GM12892 (cell line): ENCODE measurements at places on chromosomes 1 and 21.

- no peak for DNase-seq
Observed at GRCh38 chr21:32020564-32020963, 147.7 kb downstream of the HUNK start.

GRCh38 chr1:228339059-228339704, 67.5 kb downstream of the TRIM11 start:
- no peak for DNase-seq

GRCh38 chr1:151342569-151342968, 4.5 kb downstream of the RFX5 start:
- no peak for DNase-seq

- no peak for DNase-seq
Observed at GRCh38 chr1:217562229-217562878, 68.5 kb downstream of the GPATCH2 start.

DNA sequence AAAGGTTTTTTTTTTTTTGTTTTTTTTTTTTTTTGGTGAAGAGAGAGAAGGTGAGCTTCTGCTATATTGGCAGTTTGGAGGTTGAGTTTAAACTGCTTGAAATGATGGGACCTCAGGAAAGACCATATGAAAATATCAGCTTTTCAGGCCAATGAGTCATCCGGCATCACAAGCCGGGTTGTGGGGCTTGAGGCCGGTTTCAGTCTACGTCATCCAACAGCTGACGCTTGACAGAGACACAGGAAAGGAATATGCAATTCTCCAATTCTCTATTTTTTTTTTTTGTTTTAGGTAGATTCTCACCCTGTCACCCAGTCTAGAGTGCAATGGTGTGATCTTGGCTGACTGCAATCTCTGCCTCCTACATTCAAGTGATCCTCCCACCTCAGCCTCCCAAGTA, 52.4 kb downstream of the KCNJ6 start:
- no peak for DNase-seq

DNA sequence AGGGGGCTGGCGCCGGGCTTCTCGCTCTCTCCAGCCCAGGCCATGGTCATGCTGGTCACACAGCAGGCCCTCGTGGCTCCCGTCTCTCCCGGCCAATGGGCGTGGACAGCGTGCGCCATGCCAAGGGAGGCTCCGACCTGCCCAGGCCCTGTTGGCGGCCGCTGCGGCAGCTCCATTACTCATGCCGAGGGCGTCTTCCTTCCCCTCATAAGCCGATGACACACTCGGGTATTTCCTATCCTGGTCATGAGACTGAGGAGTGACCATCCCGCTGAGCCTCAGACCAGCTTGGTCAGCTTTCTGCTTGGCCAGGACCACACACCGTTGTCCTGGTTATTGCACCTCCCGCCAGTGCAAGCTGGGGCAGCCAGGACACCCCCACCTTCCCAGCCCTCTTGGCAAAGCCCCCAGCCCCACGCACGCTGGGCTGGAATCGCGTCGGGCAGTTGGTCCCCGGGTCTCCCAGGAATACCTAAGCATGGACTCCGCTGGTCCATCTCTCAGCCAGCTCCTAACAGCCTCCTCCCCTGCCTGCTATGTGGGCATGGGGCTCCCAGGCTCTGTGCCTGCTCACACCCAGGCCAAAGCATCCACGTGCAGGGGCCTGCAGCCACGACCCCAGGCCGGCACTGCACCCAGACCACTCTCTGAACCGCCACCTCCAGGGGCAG, 49.8 kb downstream of the ARHGEF16 start:
- no peak for DNase-seq

DNA sequence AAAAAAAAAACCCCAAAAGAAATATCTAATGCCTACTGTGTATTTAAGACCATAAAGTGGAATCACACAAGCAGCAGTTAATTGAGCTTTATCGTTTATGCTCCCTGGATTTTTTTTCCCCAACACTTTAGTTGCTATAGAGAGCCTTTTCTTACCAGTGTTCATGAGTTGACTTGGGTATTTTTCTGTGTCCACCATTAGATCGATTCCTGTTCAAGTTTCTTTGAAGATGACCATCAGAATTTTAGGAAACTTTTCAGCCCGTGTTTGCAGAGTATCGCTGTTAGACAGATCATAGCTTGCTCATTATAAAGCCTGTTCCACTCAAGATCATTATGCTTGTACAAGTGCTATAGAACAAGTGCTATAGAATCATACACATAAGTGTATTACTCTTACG, 1.5 kb downstream of the RALGPS2 start:
- no peak for DNase-seq

- no peak for DNase-seq
Observed at GRCh38 chr1:3771108-3772026, 1.2 kb upstream of the SMIM1 start.

- DNase-seq: no peak
Observed at GRCh38 chr1:205344066-205344928, 12.4 kb downstream of the KLHDC8A start.

- DNase-seq: no peak
Observed at GRCh38 chr1:44366371-44366975, 11.4 kb upstream of the ERI3 start.

DNA sequence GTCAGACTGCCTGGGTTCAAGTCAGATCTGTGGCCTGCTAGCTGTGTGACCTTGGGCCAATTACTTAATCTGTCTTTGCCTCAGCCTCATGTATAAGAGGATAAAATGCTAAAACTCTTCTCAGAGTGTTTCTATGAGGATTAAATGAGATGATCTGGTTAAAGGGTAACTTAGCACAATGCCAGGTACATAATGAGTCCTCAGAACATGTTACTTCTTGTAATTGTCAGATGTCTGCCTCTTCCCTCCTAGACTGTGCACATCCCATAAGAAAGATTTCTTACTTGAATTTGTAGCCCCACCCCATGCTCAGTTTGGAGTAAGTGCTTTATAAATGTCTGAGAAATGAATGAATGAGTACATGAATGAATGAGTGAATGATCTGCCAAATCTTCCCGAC, 34.6 kb upstream of the HIVEP3 start:
- DNase-seq: no peak

- no peak for DNase-seq
Observed at GRCh38 chr1:162384601-162385279, 3.2 kb downstream of the C1orf226 start.

DNA sequence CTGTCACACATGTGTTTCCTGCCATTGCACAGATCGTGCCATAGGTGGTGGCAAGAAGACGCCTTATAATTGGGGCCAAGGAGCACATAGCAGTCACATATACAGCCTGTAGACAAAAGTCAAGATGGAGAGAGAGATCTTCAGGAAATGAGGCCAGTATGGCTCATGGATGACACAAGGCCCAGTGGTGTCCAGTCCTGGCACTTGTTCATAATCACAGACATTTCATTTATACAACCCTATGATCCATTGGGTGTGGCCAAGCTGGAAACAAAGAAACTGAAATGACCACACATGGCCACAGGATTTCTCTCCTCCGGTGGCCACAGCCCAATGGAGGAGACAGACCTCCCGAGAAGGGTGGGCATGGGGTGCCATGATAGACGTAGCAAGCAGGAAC, 78.5 kb upstream of the KAZN start:
- no peak for DNase-seq

DNA sequence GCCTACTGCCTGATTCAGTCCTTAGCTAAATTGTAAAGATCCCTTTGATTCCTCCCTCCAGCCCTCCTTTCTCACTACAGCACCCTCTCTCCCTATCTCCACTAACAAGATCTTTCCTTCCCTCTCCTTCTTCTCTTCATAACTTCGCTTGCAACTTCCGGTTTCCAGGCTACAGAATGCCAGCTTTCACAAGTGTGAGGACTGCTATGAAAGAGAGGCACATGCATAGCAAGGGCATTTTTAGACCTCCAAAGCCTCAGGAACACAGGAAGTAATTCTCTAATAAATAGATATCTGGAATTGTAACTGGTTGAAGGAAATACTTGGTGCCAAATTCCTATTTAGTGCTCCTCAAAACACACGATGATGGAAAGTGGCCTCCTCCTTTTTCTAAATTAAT, 196.7 kb downstream of the HLX start:
- DNase-seq: no peak

DNA sequence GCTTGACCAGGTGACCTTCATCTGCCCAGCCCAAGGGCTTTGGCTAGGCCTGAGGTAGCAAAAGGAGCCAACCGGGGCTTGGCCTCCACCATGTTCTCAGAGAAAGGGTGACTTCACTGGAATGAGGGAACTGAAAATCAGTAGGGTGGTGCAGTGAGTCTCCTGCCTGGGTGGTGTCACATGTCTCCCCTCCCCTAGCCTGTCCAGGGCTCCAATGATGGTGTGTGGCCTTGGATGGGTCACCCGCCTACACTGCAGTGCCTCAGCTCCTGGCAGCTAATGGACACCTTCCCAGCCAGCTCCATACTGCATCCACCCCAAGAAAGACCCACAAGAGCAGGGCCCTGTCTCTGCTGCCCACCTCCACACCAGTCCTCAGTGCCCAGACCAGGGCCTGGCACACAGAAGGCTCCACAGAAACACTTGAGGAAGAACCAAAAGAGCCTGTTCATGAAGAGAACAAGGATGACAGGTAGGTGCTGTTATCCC, 678.7 kb downstream of the MATN1 start:
- DNase-seq: no peak

DNA sequence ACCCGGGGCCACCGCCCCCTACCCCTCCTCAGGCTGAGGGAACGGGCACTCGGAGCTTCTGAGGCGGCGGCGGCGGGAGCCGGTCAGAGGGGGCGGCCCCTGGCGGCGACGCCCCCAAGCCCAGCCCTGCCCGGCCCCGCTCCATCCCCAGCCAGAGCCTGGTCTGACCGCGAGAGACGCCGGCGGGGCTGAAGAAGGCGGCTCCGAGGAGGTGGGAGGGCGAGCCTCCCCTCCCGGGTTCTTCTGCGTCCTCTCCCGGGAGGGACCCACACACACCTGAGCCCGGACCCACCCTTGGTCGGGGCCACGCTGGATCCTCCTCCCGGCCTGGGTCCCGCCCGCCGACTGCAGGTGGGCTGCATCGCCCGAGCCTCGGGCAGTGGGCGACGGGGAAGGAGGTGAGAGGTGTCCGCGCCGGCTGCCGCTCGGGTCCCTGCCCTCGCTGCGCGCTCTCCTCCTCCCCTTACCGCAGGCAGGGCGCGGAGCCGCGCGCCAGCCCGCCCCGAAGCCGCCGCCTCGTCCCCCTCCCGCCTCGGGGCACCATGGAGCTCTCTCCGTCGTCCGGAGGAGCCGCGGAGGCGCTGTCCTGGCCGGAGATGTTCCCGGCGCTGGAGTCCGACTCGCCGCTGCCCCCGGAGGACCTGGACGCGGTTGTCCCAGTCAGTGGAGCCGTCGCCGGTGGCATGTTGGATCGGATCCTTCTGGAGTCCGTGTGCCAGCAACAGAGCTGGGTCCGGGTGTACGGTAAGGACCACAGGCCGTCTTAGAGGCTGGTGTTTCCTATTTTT, at the start of gene RASAL2:
Gene RASAL2 (plus strand): TSS at position 154 of the 788 bp plus-strand sequence. CDS start 389 bp downstream, at position 543.
- peak; percentile 43 for DNase-seq

- no peak for DNase-seq
Observed at GRCh38 chr1:71049951-71050598, 2.5 kb upstream of the PTGER3 start.

DNA sequence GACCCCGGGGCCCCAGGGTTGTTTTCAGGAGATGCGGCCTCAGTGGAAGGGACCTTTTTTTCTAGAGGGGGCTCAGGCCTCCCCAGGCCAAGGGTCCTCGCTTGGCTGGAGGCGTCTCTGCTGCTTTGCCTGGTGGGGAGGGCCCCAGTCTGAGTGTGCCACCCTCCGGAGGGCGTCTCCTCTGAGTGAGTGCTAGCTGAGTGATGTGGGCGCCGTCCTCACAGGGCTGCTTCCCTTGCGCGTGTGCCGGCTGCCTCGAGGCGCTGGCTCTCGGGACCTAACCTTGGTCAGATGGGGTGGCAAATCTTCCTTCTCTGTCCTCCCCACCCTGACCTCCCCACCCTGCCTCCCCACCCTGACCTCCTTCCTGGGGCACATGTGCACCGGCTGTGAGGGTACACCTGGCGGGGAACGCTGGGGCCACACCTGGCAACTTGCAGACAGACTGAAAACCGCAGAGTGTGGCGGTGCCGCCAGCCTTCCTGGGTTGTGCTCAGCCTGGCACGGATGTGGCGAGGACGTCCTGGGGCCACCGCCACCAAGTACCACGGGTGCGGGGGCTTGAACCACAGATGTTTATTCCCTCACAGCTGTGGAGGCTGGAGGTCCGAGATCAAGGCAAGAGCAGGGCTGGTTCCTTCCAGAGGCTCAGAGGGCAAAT, 93.0 kb upstream of the TTC34 start:
- no peak for DNase-seq

DNA sequence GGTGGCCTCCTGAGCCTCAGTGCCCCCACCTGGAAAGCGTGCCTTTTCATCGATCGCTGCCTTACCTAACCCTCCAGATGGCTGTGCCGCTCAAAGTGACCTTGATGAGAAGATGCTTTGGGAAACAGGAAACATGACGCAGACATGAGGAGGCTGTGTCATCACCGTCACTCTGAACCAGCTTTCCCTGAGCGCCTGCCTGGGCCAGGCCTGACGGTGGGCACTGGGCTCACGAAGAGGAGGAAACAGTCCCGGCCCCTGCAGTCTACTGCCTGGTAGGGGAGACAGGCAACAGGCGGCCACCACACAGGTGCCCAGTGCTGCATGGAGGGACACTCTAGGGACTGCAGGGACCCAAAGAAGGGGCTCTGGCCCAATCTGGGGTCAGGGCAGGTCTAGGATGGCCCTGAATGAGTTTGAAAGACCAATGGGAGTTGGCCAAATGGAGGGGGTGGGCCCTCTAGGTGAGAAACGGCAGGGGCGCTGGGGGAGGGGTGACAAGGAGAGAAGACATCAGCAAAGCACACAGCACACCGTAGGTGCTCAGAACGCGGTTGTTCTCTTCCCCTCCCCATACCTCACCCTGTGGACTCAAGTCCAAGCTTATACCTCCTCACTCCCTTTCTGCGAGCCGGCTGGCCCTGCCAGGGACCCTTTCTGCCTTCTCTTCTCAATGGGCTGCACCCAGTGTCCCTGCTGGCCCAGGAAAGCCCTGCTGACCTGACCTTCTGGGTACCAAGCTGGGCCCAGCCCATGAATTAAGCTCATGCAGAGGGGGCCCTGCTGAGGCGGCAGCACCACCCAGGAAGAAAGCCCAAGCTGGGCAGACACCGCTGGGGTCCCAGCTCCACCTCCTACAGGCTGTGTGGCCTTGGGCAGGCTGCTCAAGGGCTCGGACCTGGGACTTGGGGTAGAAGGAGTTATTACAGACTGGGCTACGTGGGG, 44.9 kb downstream of the GLIS1 start:
- no peak for DNase-seq

- DNase-seq: no peak
Observed at GRCh38 chr1:99239690-99240089, 24.6 kb upstream of the PLPPR4 start.

DNA sequence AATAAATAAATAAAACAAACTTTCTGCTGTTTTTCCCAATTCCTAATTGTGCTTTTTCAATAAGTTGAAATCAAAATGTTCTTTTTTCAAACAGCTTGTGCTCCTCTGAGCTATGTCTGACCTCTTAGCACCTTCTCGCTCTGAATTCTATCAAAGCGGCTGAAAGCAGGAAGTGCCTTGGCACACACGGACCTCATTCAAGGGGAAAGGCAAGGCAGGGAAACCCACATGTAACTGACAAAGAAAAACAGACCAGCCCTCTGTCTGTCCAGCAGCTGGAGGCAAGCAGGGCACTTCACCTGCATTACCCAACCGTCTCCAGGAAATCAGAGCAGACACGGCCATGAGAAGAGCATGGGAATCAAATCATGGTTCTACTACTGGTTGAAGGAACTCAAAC, 56.7 kb downstream of the PLPP3 start:
- DNase-seq: no peak
